ENCODE measurements at places on chromosomes 7 and 10.

DNA sequence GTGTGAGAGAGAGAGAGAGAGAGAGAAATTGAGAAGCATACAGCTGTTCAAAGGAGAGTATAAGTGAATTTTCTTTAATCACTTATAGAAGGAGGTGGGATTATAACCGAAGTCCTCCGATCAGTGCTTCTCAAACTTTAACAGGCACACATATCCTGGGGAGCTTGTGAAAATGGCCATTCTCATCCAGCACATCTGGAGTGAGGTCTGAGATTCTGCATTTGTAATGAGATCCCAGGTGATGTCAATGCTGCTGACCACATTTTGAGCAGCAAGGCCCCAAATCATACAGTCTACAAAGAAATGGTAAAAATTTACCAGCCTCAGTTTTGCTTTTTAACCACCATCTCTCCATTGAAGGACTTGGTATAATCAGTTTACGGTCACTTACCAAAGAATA is 219.0 kb downstream of the PTEN start:
- no peak for DNase-seq

GRCh38 chr7:77450054-77450453 is 33.9 kb upstream of the GSAP start:
- no peak for DNase-seq

DNA sequence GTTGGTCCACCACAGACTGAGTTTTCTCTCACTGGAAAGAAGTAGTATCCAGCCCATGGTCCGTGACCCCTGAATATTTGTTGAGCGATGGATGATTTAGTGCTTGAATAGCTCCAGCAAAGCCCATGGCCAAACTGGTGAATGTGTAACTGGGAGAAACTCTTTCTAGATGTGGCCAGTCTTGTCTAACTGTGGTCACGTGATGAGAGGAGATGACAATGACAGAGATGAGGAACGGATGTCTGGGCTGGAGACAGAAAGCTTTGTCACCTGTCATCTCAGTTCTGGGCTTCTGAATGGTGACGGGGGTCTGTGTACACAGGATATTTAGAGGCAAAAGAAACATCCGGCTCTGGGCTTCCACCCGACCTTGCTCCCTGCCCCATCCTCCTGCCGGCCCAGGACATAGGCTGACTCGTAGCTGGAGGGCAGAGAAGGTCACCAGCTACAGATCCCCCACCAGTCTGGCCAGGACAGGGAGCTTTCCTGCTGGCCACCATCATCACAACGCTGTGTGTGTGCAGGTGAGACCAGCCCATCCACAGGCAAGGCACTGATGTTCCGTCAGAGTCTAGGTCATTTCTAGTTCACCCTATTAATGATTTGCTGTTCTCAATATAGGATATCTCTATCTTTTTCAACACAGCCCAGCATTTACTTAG is 152.5 kb upstream of the TNS3 start:
- DNase-seq: no peak

DNA sequence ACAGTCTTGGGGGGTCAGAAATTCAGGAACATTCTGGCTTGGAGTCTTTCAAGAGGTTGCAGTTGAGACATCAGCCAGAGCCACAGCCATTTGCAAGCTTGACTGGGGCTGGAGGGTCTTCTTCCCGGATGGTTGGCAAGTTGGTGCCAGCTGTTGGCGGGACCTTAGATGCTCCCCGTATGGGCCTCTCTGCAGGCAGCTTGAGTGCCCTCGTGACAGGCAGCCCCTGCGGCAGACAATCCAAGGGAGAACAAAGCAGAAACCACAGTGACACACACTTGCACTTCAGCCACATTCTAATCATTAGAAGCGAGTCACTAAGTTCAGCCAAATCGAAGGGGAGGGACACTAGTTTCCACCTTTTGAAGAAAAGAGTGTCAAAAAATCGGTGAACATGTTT is 59.4 kb upstream of the MXI1 start:
- no peak for DNase-seq

GRCh38 chr10:104041891-104042535 is 43.7 kb downstream of the COL17A1 start:
- DNase-seq: no peak

DNA sequence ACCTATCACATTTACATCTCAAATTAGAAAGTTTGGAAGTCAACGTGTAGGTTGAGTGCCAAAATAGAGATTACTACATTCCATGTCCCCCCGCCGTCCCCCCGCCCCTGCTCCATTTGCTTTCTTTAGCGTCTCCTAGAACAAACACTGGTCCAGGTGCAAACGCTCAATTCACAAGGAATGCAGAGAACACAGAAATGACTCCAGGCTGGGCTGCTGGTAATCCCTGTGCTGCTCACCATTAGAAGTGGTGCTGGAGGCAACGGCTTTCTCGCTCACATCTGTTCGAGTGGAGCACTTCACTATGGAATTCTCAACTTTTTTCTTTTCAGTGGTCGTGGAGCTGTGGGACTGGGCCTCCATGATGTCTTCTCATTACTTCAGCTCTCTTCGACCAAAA is 14.1 kb downstream of the GLI3 start:
- no peak for DNase-seq

GRCh38 chr7:52689912-52690311 is 345.5 kb upstream of the POM121L12 start:
- no peak for DNase-seq

DNA sequence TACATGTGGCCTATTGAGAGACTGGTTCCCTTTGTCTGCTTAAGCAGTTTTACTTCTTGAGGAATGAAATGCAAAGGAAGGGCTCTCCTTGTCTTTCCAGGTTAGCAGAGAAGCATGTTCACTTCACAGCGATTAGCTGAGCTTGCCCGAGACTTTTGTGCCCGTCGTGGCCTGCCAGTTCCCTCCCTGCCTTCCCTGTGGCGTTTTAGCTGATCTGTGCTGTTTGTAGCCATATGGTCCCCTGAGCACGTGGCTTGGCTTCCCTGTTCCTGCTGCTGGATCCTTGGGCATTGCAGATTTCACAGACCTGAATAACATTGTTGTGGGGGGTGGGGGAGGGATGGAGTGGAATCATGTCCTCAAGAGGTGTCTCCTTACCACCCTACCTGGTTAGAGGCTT is 61.8 kb downstream of the SND1 start:
- no peak for DNase-seq

GRCh38 chr7:112550468-112551060 is 69.8 kb downstream of the LSMEM1 start:
- peak; percentile 15 for DNase-seq

- no peak for DNase-seq
Observed at GRCh38 chr7:2437537-2438148, 34.2 kb downstream of the CHST12 start.
